ENCODE measurements at places on chromosomes 11 and 22.
A peak's percentile ranks its signal among the peaks of the same experiment; 100 is the strongest.

DNA sequence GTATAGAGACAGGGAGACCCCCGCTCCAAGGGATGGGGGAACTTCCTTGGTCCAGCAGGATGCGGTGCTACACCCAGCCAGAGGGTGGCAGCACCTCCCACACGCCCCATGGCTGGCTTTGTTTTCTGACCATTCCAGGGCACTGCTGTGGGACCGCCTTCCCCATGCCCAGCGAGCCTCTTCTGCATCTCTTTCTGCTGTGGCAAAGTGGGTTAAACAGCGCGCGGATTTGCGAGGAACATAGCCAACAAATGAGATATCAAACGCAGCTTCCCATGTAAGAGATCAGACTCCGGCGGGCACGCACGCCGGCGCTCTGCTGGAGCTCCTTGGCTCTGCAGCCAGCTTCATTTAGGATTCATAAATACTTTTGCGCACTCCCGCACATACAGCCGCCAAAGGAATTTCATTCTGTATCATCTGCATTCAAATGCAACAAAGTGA lies 485.8 kb upstream of the CADM1 start:
- no peak for DNase-seq

DNA sequence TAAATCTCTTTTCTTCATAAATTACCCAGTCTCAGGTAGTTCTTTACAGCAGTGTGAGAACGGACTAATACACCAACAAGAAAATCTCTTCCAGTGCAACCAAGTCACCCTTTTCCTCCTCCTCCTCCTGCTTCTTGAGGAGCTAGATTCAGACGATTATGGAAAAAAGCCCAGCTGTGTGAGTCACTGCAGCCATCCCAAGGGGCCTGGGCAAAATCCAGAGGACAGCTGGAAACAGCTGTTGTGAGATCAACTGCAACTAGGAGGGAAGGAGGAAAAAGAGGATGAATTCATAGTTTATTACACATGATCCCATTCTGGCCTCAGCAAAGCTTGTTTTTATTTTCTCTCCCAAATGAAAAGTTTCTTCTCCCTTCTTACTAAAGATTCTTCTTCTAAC lies 32.9 kb downstream of the RBFOX2 start:
- no peak for DNase-seq

DNA sequence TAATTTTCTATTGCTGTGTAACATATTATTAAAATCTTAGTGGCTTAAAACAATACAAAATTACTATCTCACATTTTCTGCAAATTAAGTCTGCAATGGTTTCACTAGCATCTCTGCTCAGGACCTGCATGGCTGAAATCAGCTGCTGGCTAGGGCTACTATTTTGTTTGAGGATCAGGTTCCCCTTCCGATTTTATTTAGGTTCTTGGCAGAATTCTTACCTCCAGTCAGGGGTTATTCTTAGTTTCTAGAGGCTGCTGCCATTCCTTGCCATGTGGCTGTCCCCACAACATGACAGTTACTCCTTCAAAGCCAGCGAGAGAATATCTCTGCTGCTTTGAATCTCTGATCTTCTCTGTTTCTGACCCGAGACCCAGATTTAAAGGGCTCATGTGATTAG lies 424.5 kb upstream of the ANO5 start:
- DNase-seq, result no peak

- no peak for DNase-seq
These were observed 787 bp downstream of the SMDT1 start for GRCh38 chr22:42080287-42080686.

- no peak for DNase-seq
These were observed 67.5 kb upstream of the ZBED5 start for GRCh38 chr11:10925149-10925926.

- DNase-seq, result no peak
These were observed 811.0 kb downstream of the METTL15 start for GRCh38 chr11:28919194-28919593.

DNA sequence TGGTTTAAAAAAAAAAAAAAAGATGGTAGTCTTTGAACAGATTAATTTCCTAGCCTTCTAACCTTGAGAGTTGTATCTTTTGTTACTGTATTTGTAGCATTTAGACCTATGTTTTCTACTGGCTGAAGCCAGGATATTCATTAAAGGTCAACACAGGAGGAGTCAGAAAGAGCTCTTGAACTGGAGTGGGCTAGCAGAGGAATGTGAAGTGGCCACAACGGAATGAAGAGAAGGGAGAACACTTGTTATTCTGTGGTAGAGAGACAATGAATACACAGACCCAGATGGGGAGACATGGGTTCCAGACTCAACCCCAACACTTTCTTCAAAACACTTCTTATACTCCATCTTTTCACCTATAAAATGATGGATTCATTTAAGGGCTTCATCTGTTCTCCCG lies 88.1 kb downstream of the RELT start:
- no peak for DNase-seq

DNA sequence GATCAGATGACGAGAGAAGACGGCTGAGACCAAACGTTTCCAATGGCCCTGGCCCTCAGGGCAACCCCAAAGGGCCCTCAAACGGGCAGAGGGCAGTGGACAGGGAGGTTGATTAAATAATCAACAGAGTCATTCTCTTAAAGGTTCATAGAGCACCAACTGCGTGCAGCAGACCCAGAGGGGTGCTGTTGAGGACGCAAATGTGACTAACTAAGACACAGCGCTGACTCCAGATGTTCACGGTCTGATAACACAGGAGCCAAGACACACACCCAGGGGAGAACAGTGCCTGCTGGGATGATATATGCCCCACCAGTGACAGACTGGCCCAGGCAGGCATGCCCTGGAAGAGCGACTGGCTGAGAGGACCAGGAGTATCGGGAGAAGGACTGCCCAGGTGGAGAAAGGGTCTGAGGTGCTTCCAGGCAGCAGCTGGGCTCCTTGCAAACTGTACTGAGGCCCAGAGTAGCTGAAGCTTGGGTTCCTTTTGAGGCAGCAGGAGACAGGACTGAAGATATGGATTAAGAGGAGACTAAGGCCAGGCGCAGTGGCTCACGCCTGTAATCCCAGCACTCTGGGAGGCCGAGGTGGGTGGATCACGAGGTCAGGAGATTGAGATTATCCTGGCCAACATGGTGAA lies 7.7 kb downstream of the VWCE start:
- no peak for DNase-seq

DNA sequence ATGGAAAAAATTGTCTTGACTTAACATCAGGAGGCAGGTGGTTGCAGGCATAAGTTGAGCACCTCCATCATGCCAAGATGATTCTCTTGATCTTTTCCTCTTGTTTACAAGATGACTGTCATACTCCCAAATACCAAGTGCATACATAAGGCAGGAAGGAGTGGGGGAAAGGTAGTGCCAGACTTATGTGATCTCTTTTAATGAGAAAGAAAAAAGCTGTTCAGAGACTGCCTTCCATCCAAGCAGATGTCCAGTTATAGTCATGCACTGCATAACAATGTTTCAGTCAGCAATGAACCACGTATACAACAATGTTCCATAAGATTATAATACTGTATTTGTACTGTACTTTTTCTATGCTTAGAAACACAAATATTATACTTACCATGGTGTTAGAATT lies 135.7 kb downstream of the EHF start:
- no peak for DNase-seq

- DNase-seq, result no peak
These were observed 40.8 kb upstream of the FTH1 start for GRCh38 chr11:62008193-62008592.

DNA sequence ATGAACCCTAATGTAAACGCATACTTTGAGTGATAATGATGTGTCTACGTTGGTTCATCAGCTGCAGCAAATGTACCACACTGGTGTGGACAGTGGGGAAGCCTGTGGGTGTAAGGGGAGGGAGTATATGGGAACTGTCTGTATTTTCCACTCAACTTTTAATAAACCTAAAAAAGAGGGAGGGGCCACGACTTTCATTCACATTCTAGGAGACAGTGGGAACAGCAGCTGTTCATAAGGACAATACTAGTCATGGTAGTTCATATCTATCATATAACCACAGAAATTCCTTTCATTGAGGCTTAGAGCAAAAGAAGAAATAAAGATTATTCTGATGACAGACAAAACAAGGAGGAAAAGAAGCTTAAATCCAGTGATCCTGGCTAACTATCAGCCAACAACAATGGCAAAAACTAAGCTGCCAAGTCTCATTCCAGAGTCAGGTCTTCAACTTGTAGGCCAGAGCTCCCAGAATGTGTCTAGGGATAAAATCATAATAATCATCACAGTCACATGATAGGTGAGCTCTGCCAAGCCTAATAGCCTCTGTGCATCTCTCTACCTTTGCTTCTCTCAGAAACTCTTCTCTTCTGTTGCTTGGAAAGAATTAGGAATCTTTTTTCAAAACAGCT lies 59.4 kb upstream of the CHRM4 start:
- DNase-seq, result no peak

GRCh38 chr11:7501894-7502293 lies 11.9 kb upstream of the PPFIBP2 start:
- no peak for DNase-seq

DNA sequence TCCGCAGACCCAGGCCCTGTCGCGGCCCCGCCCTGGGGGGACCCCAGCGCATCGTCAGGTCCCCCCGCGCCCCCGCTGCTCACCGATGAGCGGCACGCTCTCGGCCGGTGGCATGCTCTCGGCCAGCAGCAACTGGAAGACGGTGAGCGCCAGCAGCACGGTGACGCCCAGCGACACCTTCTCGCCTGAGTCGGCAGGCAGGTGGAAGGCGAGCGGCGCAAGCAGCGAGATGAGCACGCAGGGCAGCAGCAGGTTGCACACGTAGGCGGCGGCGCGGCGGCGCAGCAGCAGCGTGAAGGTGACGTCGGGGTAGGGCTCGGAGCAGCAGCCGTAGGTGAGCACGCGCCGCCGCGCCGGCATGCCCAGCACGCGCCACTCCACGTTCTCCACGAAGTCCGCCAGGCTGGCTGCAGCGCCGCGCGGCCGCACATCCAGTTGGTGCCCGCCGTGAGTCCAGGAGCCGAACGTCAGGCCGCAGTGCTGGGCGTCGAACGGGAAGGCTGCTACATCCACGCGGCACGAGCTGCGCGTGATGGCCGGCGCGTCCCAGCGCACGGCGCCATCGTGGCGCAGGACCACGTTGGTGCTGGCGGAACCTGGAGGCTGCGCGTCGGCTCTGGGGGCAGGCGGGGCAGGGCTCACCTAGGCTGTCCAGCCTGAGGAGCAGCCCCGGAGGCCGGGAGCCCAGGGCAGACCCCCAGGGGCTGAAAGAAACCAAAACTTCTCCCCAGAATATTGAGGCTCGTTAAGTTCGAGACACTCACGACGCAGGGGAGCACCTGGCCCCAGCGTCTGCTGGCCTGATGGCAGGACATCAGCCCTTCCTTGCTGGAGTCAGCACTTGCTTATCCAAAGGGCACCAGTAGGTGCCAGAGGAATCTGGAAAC lies 3.8 kb downstream of the CHRNA10 start:
- no peak for DNase-seq

GRCh38 chr22:28052825-28053269 lies 133.8 kb upstream of the PITPNB start:
- DNase-seq, result peak; percentile 72

DNA sequence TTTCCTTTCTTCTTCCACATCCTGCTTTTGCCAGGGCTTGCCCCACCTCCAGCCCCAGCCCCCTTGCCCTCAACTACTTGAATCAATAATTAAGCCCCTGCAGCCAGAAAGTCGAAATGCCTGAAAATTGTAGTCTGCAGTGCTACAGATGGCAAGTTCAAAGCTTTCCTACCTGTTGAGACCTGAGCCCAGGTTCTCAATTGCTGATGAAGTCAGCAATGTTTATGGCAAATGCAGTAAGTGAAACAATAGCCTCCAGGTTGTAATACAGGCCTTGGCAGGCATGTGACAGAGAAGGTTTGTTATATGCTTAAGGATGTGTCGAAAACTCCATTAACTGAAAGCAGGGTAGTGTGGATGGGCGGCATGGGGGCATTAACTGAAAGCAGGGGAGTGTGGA lies 181.1 kb upstream of the SESN3 start:
- no peak for DNase-seq

DNA sequence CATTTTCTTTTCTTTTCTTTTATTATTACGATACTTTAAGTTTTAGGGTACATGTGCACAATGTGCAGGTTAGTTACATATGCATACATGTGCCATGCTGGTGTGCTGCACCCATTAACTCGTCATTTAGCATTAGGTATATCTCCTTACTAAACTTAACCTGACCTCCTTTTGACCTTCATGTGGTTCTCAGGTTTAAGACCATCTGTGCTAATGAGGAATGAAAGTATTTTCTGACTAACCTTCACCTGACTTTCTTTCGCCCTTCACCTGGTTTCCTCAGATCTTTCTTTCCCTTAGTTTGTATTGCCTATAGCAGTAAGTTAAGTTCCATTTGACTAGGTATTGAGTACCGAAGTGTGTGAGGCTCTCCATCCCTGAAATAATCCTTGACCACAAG lies 6.5 kb downstream of the EXPH5 start:
- no peak for DNase-seq

DNA sequence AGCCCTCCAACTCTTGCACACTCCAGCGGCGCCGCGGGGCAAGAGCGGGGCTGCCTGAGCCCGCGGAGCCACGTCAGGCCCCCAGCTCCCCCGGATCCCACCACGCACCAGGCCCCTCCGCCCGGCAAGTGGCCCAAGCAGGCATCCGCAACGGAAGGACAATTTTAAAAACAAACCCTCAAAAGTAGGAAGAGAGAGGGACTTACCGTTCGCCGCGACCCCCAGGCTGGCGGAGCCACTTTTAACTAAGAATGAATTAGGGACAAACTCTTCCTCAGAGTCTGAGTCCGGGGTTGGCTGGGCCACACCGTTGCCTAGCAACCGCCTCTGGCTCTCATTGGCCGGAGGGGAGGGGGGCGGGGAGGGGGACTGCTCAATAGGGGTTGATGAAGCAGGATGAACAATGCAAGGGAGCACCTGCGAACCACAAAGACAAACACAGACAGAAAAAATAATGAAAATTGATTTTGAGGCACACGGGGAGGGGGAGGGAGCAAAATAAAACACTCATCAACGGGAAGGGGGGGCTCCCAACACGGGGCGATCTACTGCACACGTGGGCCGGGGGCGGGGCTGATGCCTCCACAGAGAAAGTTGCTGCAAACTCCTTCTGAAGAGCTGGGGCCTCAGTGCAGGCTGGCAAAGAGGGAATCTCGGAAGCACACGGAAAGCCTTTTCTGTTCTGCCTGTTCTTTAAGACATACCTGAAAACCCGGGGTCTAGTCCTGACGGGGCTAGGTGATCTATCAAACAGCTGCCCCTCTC lies 387.5 kb upstream of the NARS2 start:
- peak; percentile 89 for DNase-seq
